ENCODE measurements at places on chromosomes 11 and 22. TPM values are rescaled to one million over a fixed set of nuclear protein-coding genes. Genes with fewer than 3 reads are reported as not detected.

Gene HTR3A
- total RNA-seq: not detected

- DNase-seq: no peak
These were observed 14.0 kb downstream of the RGL4 start for GRCh38 chr22:23704829-23705228.

DNA sequence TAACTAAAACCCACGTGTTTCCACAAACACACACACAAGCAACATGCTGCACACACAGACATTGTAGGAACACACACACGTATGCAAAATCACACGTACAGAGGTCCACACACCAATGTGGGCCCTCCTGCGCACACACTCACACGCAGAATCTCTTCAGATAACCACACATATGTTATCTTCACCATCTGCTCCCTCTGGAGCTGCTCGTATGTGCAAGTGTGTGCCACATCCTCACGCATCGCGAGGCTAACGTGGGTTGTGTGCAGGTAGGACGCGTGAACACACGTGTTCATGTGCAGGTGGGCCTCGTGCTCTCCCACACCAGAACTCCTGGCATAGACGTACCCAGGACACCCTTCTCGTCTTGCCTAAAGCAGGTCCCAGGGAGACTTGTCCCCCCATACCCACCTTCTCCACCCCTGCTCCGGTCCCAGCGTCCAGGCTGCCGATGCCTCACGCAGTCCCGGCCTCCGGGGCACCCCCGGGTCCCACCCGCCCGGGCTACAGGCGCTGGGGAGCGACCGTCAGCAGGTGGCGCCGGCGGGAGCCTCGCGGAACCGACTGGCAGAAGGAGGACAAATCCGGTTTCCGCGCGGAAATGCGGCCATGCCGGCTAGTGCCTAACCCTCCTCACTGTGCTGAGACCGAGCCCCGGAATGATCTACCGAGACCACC lies 10.3 kb upstream of the IGSF9B start:
- no peak for DNase-seq

- no peak for DNase-seq
These were observed 18.2 kb upstream of the IGSF9B start for GRCh38 chr11:133974836-133975487.

DNA sequence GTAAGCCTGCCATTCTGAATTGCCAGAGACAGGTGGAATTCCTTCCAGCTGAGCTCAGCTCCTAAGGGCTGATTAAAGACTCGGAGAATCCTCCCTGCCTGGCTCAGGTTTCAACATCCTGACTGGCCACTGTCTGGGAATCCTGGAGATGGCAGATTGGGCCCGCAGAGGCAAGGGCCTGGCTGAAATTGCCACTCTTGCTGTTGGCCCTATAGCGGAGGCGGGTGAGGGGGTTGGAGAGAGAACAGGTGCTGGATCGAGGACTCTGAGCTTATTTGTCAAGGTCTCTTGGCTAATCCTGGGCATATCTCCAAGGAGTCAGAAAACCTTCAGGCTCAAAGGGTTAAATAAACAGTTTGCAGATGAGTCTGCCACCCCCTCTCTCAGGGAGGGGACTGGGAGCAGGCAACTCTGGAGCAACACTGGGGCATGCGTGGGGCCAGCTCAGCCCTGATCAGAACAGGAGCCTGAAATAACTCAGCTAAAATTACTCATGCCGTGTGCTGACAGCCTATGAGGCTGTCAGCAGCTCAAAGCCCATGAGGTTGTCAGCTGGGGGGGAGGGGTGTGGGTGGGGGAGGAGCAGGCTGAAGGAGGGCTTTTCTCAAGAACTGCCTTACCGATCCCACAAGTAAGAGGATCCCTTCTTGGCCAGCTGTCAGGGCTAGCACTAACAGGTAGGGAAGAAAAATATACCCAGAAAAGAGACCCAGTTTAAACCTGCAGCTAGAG lies 14.7 kb upstream of the MFRP start:
- DNase-seq: peak; percentile 81
